ENCODE measurements at places on chromosomes 7 and 10.
A peak's percentile ranks its signal among the peaks of the same experiment; 100 is the strongest.

GRCh38 chr7:131947661-131948060, 391.2 kb upstream of the PODXL start:
- no peak for DNase-seq

DNA sequence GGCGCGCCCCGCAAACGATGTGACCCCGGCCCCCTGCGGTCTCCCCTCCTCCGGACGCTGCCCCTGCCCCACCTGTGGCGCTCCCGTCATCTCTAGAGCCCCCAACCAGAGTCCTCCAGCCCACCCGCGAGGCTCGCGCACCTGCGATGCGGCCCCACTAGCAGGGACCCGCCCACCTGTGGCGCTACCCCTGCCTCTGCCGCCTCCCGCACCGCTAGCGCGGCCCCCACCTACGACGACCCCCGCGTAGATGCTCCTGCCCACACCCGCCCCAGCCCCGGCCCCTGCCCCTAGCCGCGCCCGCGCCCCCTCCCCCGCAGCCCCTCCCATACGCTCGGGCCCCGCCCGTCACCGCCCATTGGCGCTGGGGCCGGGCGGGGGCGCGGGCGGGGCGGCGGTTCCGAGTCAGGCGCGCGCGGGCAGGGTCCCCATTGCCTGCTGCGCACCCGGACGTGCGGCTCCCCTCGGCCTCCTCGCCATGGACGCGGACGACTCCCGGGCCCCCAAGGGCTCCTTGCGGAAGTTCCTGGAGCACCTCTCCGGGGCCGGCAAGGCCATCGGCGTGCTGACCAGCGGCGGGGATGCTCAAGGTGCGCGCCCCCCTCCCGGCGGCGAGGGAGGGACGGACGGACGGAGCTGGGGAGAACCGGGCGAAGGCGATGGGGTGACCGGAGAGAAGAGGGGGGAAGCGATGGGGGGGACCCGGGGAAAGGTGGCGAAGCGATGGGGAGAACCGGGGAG, at the start of gene PFKP:
Gene PFKP, plus strand, starts transcription at position 431 of the 741 bp plus-strand sequence. Its CDS starts 48 bp downstream, at position 479.
- DNase-seq = peak; percentile 64

DNA sequence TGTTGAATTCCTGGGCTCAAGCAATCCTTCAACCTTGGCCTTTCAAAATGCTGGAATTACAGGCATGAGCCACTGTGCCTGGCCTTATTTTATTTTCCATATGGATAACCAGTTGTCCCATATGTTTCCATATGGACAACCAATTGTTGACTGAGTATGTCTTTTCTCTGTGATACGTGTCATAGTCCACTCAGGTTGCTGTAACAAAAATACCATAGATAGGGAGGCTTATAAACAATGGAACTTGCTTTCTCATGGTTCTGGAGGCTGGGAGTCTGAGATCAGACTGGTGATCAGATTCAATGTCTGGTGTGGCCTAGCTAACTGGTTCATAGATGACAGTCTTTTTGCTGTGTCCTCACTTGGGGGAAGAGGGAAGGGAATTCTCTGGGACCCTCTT, 19.4 kb downstream of the AHCYL2 start:
- DNase-seq = no peak

DNA sequence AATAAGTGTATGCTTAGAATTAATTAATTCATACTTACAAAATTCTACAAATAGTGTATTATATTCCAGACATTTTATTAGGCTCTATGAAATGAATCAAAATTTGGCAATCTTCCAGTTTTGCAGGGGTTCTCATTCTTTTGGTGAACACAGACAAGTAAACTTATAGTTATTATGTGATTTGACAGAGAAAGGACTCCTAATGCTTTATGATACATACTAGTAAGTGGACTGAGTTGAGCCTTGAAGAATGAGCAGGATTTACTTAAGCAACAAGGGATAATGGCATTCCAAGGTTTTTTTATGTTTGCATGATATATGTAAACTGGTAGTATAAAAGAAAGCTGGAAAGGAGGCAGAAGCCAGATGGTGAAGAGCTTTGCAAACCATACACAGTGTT, 145.7 kb upstream of the FERD3L start:
- no peak for DNase-seq

- DNase-seq = no peak
Observed at GRCh38 chr10:73953665-73954064, 42.7 kb downstream of the PLAU start.

GRCh38 chr7:151251328-151251688, 2.8 kb upstream of the SMARCD3 start:
- peak; percentile 29 for DNase-seq

GRCh38 chr10:13808556-13809391, 222.0 kb downstream of the PRPF18 start:
- no peak for DNase-seq

DNA sequence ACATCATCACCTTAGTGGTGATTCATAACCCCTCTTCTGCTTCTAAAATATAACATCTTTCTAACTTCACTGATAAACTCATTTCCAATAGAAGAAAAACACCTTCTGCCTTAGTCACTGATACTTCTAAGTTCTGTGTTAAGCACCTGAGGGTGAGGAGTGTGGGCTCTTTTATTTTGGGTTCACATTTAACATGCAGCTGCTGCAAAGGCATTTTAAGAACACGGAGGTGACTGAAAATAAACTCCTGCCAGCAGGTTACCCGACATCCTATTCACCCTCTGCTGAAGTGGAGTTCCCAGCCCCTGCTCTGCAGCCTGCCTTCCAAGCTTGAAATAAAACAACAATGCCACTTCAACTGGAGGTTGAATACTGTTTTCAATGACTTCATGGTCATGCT, 202.9 kb upstream of the PLXNA4 start:
- DNase-seq = peak; percentile 35

DNA sequence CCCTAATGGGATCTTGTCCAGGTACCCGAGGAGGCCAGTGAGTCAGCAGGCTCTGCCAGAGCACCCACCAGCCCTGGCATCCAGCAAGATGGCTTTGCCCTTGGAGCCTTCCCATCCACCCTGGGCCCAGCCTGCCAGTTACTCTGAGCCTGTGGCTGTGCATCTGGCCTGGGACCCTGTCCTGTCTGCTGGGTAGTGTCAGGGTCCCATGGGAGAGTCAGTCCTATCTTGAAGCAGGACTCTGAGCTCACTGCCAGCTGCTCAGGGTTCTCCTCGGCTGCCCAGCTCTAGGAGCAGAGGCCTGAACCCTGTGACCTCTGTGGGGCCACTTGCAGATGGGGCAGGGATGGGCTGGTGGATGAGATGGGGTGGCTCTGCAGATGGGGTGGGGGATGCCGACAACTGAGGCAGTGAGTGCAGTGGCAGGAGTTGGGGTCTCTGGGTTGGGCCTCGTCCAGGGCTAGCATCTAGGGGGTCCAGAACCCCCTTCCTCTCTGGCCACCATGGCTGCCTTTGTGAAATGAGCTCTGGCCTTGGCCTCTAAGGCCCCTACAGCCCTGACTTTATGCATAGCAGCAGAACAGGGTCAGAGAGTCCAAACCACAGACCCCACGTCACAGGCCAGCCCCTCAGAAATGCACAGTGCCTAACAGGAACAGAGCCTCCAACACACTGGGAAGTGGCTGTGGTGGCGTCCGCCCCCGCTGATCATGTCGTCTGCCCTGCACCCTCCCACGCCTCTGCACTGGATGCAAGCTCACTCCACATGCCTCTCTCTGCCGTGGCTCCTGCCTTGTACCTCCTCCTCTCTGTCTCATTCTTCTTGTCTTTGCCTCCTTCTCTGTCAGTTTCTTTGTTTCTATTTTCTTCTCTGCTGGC, 88.1 kb upstream of the RET start:
- no peak for DNase-seq

DNA sequence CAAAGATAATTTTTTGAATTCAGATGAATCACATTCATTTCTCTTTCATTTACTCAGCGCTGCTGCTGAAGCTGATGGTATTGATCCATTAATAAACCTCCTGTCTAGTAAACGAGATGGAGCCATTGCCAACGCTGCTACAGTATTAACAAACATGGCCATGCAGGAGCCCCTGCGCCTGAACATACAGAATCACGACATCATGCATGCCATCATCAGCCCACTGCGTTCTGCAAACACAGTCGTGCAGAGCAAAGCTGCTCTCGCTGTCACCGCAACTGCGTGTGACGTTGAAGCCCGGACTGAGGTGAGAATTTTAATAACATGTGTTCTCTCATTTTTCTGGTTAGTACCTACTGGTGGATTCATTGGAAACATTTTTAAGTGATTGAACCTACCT, 70.2 kb downstream of the ARMC3 start:
- DNase-seq = no peak

DNA sequence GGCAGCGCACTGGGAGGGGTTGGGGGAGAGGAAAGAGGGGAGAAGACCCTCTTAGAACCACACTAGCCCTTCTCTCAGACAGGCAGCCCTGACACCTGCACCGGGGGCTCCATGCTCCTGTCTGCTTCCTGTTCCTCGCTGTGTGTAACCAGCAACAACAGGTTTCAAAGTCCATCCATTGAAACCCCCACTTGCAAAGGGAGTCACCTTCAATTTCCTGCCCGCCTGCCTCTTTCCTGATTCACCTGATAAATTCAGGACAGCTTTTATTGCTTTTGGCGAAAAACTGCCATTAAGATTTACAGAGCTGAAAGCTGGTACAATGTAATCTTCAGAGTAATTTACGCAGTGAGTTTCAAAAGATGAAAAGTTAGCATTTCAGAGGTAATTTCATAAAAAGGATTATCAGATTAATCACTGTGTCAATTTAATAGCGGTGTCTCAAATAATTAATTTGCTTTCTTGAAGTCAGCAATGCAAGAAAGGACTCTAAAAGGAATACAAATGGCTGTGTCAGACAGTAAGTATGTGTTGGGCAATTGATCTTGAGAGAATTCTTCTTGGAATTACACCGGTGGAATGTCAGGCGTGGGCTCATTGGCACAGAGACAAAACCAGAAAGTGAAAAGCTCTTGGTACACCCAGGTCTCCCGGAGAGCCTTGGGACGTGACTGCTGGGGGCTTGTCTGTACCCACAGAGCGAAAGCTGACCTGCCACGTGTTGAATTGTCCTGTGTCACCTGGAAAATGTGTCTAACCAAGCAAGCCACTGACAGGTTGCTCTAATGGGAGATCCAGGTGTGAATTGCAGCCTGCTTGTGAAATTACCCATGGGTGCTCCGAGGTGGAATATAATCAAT, 60.7 kb downstream of the TMEM209 start:
- DNase-seq = no peak

DNA sequence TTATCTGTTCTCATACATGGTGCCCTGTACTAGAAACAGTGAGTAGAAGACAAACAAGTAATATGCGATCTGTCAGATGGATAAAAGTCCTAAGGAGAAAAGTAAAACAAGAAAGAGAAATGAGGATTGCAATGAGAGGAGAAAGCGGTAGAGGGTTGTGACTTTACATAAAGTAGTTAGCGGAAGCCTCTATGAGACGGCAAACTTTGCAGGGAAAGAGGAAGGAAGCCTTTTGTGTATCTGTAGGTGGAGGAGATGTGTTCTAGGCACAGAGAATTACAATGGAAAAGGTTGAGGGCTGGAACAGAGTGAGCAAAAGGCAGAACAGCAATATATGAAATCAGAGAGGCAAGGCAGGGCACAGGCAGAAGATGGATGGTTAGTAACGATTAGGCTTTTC, 150.4 kb upstream of the SEMA3E start:
- no peak for DNase-seq

- DNase-seq = peak; percentile 69
Observed at GRCh38 chr7:119175911-119176627, 951.6 kb downstream of the ANKRD7 start.

GRCh38 chr7:5495581-5496375, 72.1 kb upstream of the TNRC18 start:
- peak; percentile 17 for DNase-seq

DNA sequence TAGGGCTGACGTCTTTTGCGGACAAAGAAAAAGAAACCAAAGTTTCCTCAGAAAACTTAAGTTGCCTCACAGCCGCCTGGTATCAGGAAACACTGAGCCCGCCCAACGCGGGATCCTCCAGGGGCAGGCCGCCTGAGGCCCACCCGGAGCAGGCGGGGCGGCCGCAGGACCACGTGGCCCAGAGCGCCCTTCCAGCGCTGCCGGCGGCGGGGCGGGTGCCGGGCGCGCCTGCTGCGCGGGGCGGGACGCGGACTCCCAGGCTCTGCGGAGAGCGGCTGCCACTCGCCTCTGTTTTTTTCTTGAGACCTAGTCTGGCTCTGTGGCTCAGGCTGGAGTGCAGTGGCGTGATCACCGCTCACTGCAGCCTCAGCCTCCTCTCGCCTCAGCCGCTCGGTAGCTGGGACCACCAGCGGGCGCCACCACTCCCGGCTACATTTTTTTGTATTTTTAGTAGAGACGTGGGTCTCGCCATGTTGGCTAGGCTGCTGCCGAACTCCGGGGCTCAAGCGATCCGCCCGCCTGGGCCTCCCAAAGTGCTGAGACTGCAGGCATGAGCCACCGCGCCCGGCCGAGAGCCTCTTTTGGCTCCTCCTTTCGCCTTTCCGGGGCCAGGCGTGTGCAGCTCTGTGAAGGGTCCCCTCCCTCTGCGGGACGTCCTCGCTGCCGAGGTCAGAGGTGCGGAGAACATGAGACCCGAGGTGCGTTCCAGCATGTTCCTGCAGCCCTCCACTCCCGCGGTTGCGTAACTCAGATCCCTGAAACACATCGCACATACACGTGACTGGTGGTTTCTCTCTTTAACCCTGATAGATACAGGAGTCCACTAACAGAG, 11.6 kb upstream of the HNRNPF start:
- peak; percentile 86 for DNase-seq

GRCh38 chr10:62250594-62251198, 17.9 kb downstream of the RTKN2 start:
- DNase-seq = no peak

DNA sequence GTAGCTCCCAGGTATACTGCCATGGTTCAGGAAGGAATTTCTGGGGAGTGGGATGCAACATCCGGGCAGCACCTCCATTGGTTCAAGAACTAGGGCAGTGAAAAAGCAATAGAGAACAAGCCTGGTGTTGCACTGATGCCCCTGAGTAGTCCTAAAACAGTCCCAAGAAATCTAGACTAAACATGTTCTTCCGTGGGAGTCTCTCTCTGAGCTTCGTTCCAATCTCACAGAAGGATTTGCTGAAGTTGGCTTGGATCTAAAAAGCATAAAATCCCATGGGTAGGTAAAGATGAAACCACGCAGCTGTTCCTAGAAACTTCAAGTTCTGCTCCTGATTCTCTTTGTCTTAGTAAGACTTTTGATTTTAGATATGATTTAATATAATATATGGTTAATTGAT, 154.5 kb downstream of the PLXDC2 start:
- DNase-seq = no peak

- no peak for DNase-seq
Observed at GRCh38 chr10:78335691-78336401, 302.2 kb downstream of the RPS24 start.

- no peak for DNase-seq
Observed at GRCh38 chr10:121835376-121835775, 92.5 kb downstream of the ATE1 start.

GRCh38 chr10:91389636-91390512, 20.3 kb upstream of the HECTD2 start:
- DNase-seq = peak; percentile 84
